ENCODE measurements at places on chromosomes 5 and 9. TPM values are rescaled to one million over a fixed set of nuclear protein-coding genes. Genes with fewer than 3 reads are reported as not detected.

GRCh38 chr9:5671711-5672353, 42.9 kb downstream of the RIC1 start:
- DNase-seq: no peak

DNA sequence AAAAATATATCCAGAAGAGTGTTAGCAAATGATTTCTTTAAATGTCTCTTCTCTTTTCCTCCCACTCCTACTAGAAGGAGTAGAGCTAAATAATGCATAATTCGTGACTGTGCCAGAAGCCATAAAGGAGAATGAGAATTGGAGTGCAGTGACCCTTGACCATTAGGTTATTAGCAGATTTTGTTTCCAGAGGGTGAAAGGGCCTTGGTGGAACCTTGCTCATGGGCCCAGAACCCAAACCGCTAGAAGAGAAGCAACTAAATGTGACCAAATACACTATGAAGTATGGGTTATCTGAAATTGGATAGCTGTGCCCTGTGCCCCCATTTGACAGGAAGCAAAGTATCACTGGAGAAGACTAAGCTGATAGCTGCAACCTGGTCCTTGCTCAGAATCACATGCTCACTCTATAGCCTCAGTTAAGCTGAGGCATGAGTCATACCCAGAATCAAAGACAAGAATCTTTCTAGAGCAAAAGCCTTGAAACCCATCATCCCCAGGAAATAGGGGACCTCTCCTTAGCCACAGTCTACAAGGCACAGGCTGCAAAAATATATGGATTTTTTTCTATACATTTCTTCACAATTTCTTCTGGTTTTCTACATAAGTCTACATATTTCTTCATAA, 36.3 kb downstream of the CAPSL start:
- no peak for DNase-seq

DNA sequence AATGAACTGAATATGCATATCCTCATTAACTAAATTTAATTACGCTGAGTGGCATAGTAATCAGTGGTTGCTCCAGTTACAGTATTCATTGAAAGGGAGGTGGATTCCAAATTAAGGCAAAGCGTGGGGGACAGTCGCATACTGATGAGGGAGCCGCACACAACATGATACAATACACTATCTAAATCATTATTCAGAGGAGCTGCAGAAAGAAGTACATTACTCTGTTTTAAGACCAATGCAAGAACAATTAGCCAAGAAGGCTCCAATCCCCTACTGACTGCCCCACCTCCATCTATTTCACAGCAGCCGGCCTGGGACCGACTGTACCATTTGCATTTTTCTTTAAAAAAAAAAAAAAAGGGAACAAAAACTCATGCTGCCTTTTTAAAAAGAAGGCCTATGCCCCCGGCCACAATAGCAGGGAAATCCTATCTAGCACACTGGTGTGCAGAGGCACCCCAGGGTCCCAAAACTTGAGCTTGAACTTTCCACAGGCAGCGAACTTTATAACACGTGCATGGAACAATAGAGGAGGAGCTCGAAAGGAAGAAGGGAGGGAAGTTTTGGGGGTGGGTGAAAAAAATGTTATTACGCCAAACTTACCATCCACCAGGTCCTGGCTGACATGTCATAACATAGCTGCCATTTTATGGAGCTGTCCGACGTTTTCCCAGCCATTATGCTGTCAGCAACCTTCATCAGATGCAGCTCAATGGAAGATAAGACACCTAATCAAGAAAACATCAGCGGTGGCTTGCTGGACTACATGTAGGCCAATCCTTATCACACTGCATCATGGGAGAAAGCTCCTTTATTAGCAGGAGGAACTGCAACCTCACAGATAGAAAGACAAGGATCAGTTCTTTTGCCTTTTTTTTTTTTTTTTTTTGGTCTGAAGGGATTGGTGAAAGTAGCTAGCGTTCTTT, 161.6 kb downstream of the ZDHHC21 start:
- no peak for DNase-seq

- no peak for DNase-seq
Observed at GRCh38 chr5:148381906-148382305, 1.9 kb upstream of the FBXO38 start.

DNA sequence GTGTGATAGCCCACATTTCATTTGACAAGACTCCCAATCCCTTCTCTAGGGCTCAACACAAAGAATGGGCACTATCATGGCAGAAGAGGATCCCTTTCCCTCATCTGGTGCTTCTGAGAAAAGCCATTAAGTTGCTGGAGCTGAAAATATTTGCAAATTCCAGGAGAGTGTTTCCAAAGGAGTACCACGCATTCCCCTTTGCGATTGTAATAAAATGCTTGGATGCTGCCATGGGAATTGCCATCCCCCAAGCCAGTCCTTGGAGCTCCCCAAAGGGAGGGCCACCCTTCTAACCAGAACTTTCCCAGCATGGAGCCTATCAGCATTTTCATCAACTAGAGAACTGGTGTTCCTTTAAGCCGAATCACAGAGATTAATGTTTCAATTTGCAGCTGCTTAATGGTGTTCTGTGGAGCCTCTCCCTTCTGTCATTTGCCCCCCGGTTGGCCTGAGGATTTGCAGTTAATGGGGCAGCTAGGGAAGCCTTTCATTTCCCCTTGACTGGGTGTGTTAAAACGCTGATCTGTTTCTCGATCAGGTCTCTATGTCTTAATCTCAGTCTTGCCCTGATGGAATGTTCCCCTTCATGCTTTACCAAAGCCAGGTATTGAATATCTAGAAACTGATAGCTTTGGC, 133.0 kb downstream of the ENC1 start:
- no peak for DNase-seq

- DNase-seq: no peak
Observed at GRCh38 chr9:87567983-87568382, 70.3 kb downstream of the DAPK1 start.

DNA sequence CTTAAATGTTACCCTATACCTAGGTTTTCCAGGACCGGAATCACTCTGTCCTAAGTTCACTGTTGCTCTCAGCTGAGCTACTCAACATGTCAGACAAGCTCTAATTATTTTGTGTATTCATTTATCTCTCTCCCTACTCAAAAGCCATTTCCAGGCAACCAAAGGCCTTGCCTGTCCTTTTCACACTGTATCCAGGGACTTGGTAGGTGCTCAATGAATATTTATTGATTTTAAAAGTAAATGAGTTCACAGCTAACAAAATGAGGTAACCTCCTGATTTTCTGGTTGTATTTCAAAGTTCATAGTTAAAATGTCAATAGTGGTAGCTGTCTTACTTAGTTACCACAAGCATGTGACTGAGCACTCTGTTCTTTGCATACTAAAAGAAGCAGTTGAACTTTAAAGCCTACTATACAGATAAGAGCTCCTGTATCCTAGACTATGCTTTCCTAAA, 522.2 kb downstream of the ACTL7B start:
- DNase-seq: no peak

PCDHB9 gene
- 0.10 TPM for total RNA-seq

QRFP gene
- total RNA-seq: not detected

MARCOL gene
- total RNA-seq: not detected

ARID3C gene
- total RNA-seq: 0.07 TPM

GAS1 gene
- 0.99 TPM for total RNA-seq

GOLM1 gene
- 20.3 TPM for total RNA-seq

CCDC183 gene
- not detected for total RNA-seq

GDA gene
- 1.2 TPM for total RNA-seq
